ENCODE measurements at places on chromosomes 5 and 9.

- DNase-seq: no peak
These were observed 138.6 kb downstream of the ARL15 start for GRCh38 chr5:54171645-54172384.

- no peak for DNase-seq
These were observed 15.7 kb upstream of the FST start for GRCh38 chr5:53464722-53465121.

GRCh38 chr5:143241892-143242291, 161.6 kb downstream of the NR3C1 start:
- DNase-seq: no peak

- DNase-seq: no peak
These were observed 52.4 kb downstream of the FSD1L start for GRCh38 chr9:105500108-105500766.

DNA sequence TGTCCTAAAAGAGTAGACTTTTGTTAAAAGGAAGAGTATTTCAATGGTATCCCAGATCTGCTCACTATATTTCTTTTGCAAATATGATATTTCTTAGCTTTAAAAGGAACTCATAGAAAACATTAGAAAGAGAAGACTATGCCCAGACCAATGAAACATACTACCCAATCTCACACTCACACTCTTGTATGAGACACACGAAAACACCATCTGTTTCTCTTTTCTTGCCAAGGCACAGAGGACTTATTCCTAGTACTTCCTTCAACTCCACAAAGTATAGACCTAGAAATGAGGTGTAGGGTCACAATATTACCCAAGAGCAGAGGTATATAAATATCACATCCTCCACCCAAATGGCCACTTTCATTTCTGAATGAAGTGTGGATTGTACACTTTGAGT, 292.4 kb upstream of the ACO1 start:
- no peak for DNase-seq

- no peak for DNase-seq
These were observed 712.3 kb upstream of the WWC1 start for GRCh38 chr5:167578977-167579692.

DNA sequence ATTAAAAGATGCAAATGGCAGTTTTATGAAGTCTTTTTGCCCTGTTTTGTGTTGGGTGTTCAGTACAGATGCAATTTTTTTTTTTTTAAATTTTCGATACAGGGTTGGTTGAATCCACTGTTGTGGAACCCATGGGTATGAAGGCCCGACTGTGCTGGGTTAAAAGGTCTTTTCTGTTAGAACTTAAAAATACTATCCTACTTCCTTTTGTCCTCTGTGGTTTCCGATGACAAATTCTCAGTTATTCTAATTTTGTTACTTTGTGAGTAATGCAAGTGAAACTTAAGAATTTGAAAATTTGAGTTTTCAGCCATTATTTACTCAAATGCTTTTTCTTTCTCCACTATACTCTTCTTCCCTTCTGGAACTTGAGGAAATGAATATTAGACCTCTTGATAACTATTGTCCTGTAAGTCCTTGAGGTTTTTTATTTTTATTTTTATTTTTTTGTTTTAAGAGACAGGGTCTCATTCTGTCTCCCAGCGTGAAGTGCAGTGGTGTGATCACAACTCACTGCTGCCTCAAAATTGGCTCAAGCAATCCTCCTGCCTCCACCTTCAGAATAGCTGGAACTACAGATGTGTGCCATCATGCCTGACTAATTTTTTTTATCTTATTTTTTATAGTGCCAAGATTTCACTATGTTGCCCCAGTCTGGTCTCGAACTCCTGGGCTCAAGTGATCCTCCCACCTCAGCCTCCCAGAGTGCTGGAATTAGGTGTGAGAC, 67.5 kb downstream of the ZCCHC7 start:
- no peak for DNase-seq

GRCh38 chr5:156359476-156359875, 32.5 kb downstream of the SGCD start:
- DNase-seq: no peak

DNA sequence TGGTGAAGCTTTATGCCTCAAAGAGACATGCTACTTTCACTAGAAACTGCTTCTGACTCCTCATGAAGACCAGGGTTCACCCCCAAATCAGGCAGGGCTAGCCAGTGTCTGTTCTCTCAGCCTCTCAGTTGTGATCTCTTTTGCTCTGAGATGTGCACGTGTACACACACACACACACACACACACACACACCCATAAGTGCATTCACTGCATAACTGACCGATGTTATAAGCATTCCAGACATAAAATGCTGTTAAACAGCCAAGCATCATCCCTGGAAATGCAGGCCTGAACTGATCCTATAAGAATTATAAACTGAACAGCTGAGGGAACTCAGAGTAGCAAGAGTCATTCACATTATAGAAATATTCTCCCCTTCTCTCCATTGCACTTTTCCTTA, 85.0 kb downstream of the FSTL4 start:
- DNase-seq: no peak

DNA sequence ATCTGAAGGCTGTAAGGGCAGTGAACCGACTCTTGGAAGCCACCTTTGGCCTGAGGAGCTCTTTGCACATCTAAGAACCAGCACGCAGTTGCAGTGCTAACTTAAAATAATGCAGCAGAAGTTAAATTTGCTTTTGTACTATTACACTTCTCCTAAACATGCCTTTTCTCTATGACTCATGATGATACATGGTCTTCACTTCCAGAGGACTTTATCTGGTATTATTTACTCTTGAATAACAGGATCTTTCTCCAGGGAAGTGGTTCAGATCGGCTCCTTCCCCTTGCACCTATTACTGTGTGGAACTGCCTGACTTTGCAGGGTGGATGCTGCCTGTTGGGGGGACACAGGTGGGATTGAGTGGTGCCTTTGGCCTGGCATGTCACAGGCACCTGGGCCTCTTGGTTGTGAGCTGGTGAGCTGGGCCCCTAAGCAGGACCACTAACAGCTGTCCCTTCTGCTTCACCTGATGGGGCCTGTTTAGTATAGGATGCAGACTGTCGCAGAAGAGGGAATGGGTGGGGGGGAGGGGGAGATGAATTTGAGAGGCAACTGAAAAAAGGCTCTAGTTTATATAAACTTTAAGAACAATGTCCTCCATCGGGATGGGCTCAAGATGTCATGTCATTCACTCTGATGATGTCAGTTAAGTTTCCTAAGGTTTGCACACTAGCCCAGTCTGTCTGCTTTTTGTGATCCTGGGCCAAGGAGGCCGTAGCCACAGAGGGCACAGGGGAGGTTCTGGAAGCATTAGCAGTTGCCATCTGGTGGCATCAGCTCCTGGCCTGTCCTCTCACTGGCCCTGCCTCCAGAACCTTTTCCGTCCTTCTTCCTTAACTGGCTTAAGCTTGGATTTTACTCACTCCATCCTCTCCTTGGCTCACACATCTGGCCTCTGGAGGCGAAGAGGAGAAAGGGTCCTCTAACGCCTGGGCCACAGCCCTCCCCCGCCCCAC, 33.9 kb upstream of the GABBR2 start:
- no peak for DNase-seq

GRCh38 chr9:70677055-70677735, 262.7 kb upstream of the KLF9 start:
- DNase-seq: no peak

GRCh38 chr5:81852291-81853029, 101.6 kb upstream of the SSBP2 start:
- peak; percentile 65 for DNase-seq

DNA sequence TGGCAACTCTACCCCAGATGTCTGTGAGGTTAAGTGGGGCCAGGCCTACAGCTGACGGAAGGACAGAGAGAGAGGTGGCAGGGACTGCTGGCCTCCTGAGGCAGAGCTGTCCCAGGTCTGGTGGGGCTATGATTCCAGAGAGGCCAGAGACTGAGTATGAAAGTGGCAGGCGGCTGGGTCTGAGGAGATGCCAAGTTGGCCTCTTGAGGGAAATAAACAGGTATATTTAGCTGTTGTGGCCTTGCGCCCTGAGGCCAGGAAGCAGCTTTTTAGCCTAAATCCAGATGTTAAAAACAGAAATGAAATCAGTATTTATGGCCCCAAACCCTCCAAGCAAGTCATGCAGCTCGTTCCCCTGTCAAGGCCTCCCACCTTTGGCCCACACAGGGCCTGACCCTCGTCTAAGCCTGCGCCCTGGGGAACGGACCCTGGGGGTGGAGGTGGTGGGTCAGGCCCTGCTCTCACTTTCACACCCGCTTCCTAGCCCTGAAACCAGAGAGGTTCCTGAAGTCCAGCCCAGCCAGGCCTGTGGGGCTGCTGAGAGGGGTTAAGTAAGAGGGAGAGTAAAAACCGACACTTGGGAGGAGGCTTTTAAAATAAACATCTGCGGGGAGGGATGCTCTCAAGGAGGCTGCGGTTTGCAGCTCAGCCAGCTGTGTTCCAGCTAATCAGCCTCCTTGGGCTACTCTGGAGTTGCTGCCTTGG, 18.7 kb downstream of the PCDHGC5 start:
- no peak for DNase-seq

DNA sequence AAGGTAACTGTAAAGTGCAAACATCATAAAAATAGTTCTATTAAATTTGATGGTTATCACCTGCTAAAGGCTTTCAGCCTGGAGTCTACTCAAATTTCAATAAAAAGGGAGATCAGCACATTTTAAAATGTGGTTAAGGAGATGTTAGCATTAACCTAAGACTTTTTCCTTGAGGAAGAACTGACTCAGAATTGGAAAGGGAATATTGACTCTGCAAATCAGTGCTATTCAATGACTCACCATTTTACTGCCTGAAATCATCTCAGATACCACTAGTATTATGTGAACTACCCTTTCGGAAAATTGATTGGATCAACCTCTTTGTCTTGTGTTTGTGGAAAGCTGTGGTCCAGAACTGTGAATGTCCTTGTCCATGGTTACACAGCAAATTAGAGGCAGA, 113.3 kb downstream of the ADRB2 start:
- DNase-seq: no peak

DNA sequence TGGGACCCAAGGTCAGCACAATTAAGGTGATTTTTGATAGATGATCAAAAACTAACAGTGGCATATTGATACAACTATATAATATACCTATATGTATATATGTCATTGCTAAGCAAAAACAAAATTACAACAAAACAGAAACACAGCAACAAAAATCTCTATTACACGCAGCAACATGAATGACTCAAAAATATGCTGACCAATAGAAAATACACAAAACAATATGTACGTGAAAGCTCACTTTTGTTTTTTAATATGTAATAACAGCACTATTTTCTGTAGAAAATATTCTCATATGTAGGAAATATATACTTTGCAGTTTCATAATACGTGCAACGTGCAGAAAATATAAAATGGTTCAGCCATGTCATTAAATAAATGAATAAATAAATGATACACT, 1985.7 kb upstream of the CDH9 start:
- DNase-seq: no peak

DNA sequence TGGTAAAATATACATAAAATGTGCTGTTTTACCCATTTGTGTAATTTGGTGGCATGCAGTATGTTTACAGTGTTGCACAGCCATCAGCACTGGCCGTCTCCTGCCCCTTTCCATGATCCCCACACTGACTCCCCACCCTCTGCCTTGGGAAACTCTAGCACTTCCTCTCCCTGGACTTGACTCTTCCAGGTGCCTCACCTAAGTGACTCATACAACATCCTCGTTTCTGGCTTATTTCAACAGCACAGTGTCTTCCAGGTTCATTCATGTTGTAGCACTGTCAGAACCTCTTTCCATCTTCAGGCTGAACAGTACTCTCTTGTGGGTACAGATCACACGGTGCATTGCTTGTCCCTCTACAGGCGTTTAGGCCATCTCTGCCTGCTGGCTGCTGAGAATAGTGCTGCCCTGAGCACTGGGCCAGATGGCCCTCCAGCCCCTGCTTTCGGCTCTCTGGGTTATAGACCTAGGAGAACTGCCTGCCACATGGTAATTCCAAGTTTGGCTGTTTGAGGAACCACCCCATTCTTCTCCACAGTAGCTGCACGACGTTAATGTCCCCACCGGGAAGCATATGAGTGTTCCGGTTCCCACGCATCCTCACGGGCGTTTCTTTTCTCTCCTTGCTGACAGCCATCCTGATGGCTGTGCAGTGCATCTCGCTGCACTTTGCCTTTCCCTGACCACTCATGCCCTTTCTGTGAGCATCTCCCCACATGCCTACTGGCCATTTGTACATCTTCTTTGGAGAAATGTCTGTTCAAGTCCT, 211.8 kb downstream of the FANCC start:
- no peak for DNase-seq

DNA sequence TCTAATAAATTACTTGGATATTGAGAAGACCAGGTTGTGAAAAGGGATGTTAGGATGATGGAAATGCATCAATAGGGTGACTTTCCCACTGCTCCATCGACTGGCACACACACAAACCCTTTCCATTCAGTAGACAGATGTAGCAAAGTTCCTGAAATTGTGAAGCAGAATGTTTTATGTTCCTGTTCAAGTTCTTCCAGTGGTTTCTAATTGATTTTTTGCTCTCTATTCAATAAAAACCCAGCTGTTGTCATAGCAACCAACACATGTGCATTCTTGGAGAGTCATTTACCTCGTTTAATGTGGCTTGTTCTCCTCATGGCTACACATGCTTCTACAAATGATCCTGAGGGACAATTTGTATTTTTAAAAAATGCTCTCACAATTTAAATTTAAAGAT, 244.6 kb downstream of the RAB3C start:
- DNase-seq: no peak

DNA sequence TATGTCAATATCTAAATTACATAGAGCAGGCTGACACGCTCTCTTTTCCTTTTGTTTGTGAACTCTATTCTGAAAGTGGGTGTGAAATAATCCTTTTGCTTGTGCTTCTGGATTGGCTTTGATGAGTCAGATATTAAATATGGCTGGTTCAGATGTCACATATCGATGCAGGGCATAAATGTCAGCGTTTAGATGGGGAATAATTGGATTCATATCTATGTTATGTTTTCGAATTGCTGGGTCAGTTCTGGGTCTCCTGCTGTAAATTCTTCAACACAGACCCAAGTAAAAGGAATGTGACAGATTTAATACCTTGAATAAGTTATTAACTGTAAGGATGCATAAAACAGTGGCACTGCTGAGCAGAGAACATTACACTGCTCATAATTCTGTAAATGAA, 118.7 kb upstream of the SNX2 start:
- no peak for DNase-seq

DNA sequence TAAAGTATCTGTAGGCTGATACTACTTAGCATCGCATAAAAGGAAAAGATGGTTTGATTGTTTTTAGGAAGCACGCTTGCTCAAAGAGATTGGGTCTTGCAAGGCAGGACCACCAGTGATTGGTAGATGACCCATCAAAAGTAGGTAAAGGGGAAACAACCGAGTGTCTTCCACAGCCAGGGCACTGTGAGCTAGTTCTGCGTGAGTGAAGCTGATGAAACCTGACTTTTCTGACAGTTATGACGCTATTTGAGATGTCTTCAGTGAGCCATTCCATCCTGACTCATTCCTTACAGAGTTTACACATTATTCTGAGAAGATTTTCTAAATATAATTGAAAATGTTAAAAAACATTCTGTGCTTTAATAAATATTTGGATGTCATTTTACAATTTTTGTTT, 49.7 kb downstream of the BASP1 start:
- DNase-seq: no peak

All from activated effector memory CD4-positive, alpha-beta T cell treated with anti-CD3 and anti-CD28 coated beads, Interleukin-2, amount 50 U/mL, for 16 hours (primary cell).